ENCODE measurements at places on chromosomes 11 and 22.
A peak's percentile ranks its signal among the peaks of the same experiment; 100 is the strongest.

GRCh38 chr11:4610258-4610935 lies 2.4 kb upstream of the TRIM68 start:
- no peak for DNase-seq

GRCh38 chr11:86152006-86152862 lies 83.3 kb upstream of the PICALM start:
- DNase-seq: no peak

DNA sequence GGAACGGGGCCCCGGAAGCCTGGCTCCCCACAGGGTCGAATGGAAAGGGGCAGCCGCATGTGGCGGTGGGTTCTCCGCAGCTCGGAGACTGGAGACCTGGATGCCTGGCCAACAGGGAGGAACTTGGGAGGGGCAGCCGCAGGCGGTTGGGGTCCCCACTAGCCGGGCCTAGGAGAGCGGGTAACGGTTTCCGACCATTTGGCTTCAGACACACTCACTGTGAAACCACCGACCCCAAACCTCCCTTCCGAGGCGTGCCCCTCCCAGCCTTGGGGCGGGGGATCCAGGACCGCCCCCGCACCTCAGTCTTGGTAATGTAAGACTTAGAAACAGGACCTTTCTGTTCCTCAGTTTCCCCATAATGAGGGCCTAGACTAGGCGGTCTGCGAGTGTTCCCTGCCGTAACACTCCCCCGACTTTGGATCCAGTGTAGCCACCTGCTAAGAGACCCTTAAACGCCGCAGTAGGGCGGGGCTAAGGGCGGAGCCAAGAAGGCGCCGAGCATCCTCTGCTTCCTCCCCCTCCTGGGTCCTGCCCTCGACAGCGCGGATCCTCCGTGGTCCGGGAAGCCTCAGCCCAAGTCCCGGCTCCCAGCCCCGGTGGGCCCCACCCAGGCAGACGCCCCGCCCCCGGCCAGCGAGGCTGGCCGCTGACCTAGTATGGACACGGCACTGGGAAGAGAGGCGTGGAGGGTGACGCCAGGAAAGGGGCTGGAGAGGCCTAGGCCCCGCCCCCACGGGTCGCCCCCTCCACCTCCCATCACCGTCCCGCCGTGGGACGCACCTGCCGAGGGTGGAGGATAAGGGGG lies 1.8 kb upstream of the RASGRP2 start:
- peak; percentile 53 for DNase-seq

GRCh38 chr22:20569059-20570058 lies 61.9 kb downstream of the MED15 start:
- DNase-seq: peak; percentile 14

GRCh38 chr11:10894666-10895065 lies 36.8 kb upstream of the ZBED5 start:
- no peak for DNase-seq

GRCh38 chr11:47183969-47184368 lies 2.3 kb downstream of the PACSIN3 start:
- no peak for DNase-seq

GRCh38 chr11:79198898-79199250 lies 242.0 kb downstream of the TENM4 start:
- no peak for DNase-seq

GRCh38 chr11:10109806-10110205 lies 184.2 kb downstream of the SBF2 start:
- DNase-seq: no peak

DNA sequence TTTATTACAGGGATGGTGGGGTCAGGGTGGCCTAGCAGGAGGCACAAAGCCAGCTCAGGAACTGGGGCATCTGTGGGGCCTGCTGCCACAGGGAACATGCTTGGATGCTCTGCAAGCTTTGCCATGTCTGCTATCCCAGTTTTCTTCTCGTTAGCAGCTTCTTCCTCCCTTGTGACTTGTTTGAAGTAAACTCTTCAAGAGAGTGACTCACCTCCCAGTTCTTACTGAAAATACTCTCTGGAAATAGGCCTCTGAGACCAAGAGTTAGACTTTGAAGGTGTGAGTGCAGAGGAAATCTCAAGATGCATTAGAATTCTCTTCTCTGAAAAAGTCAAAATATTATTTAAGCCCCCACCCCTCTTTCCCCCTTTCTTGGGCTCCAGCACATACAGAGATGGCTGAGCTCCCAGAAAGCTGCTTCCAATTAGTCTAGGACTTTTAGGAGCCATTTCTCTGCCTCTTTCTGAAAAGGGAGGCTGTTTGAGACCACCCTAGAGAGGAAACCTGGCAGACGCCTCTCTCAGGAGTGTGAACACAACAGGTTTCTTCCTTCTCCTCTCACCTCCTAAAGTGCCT lies 15.1 kb downstream of the CWC15 start:
- DNase-seq: no peak

GRCh38 chr11:132610216-132610615 lies 922.1 kb downstream of the OPCML start:
- no peak for DNase-seq

DNA sequence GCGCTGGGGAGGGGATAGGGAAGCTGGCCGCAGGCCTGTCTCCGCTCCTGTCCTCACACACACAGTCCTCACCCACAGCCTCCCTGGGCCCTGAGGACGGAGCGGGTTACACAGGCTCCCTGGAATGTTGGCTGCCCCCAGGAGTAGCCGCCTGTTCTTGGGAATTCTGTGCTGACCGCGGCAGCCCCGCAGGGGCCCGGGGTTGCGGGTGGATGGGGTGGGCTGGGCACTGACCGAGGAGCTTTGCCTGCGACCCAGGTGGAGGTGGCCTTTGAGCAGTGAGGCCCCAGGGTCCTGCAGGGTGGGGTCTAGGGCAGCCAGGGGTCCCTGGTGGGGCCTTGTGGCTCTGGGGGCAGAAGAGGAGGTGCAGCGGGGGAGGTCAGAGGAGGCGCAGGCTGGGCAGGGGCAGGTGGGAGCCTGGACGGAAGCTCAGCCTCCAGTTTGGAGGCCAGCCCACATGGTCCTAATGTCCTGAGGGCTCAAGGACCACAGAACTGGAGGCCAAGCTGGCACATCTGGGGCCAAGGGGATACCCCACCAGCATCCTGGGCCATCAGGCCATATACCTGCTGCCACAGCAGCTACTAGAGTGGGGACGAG lies 6.6 kb upstream of the MRGPRG start:
- DNase-seq: no peak

DNA sequence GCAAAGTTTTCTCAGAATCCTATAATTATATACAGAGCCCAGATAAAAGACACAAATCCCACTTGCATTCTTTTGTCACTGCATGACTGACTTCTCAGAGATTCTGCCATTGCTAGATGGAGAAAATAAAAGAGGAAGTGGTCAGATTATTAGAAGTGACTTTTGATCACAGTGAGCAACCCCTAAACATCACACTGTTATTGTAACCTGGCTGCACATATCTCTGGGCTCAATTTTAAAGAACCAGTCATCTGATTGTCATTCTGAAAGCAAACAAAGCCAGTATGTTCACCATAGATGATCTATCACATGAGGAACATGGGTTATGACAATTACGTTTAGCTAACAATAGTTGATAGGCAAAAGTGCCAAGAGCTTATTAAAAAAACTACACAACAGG lies 47.8 kb downstream of the COPB1 start:
- DNase-seq: no peak

DNA sequence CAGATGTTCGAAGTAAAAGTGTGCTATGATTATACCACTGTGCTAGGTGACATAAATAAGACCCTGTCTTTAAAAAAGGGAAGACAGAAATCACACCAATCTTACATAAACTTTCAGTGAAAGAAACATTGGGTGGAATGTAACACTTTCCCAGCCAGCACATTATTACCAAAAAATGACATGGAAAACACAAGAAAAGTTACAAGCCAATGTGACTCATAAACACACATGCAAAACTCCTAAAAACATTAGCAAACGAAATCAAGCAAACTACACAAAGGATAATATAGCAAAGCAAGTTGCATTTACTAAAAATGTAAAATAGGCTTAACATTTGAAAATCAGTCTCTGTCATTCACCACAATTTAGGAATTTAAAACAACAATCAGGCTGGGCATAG lies 47.0 kb downstream of the SBF2 start:
- DNase-seq: no peak

DNA sequence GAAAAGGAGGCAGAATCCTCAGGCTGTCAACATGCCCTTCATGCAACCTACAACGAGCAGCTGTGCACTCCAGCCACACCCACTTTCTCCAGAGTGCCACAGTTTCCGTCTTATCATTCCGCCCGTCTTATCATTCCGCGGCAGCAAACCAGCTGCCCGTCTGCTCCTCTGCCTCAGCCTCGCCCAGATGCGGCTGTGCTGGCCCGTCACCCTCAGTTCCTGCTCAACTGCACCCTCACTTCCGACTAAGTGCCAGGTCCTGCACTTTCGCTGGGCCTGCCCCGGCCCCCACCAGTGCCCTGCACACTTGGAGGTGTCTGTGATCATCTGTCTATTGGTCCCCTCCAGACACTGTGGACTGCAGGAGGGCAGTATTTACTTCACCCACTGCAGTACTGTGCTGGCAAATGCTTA lies 43.7 kb downstream of the MICAL3 start:
- DNase-seq: no peak

GRCh38 chr22:30893434-30894370 lies 74.9 kb downstream of the MORC2 start:
- no peak for DNase-seq

GRCh38 chr11:71447791-71448256 lies 369 bp downstream of the DHCR7 start:
- peak; percentile 32 for DNase-seq

DNA sequence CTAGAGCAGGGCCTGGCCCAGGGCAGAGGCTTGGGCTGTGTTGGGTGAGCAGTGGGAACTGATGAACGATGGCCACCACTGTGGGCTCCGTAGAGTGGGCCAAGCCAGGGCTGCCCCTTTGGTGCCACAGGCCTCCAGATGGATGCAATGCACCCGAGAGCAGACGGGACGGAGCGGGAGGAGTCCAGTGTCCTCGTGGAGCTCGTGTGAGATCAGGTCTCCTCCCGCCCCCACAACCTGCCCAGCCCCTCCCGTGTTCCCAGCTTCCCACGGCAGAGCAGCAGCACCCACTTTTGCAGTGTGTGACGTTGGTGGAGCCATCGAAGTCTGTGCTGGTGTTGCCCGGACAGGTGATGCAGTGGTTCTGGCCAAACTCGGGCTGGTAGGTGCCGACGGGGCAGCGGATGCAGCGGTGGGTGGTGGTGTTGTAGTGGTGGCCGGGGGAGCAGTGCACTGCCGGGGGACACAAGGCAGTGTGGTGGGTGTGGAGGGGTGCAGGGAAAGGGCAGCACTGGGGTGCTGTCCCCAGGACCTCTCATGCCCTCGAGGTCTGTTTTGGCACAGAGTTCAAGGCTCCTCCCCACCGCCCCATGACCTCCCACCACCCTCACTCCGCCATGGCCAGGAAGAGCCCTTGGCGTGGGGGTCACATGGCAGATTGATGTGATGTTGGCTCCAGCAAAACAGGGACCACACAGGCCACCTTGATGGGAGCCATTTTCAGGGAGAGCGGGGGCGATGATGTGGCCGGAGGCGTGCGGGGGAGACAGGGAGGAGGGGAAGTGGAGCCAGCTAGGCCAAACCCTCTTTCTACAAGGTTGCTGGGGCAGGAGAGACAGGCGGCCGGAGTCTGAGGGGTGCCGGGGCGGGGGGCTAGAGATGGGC lies 23.9 kb upstream of the TTLL12 start:
- DNase-seq: no peak

- DNase-seq: no peak
Measured at GRCh38 chr11:68838572-68838964, 3.1 kb downstream of the CPT1A start.

- DNase-seq: no peak
Measured at GRCh38 chr11:776561-777287, 563 bp downstream of the GATD1 start.

- DNase-seq: no peak
Measured at GRCh38 chr11:103257360-103257759, 148.1 kb downstream of the DYNC2H1 start.

GRCh38 chr11:1026641-1027482 lies 9.7 kb downstream of the MUC6 start:
- DNase-seq: no peak

- DNase-seq: no peak
Measured at GRCh38 chr11:121958971-121959325, 157.1 kb downstream of the BLID start.

DNA sequence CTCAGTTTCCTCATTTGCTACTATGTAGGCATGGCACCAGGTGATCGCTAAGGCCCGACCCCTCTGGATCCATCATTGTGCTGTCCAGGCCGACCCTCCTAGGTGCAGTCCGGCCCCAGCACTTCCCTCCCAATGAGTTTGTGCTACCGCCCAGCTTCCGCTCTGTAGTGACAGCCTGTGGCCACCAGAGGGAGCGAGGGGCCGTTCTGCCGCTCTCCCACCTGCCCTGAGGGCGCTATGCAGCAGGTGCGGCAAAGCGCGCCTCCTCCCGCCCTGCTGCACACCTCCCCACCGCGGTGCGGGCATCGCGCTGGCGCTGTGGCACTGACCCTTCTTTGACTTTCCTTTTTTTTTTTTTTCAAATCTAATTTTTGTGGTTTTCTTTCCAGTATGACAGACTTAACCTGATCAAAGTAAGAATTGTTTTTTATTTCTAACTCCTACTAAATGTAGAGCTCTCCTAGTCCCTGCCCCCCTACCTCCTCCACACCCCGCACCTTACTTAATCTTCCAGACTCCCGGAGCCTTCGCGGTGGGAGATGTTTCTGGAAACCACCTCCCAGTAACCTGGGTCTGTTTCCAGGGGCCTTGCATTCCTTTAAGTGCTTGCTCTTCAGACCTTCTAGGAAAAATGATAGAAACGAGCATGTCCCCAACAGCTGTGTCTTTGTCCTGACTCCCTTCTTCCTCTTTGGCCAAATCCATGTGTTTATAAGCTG lies 73.7 kb downstream of the SCN3B start:
- DNase-seq: peak; percentile 54

GRCh38 chr11:65695459-65696241 lies 16.4 kb upstream of the KAT5 start:
- DNase-seq: no peak

DNA sequence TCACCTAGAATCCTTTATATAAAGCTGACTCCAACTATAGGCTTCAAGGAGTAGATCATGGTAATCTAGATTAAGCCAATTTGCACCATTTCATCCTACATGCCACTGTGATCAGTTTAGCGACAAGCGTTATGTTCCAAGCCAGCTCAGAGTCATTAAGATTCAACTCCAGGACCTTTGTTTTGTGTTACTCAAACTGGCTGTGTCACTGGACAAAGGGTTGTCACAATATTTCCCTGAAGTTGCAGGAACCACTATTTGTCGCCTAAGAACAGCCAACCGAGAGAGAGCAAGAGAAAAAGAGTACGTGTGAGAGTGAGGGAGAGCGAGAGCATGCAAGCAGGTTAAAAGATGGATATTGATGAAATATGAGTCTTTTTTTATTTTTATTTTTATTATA lies 104.8 kb downstream of the USP35 start:
- DNase-seq: no peak

DNA sequence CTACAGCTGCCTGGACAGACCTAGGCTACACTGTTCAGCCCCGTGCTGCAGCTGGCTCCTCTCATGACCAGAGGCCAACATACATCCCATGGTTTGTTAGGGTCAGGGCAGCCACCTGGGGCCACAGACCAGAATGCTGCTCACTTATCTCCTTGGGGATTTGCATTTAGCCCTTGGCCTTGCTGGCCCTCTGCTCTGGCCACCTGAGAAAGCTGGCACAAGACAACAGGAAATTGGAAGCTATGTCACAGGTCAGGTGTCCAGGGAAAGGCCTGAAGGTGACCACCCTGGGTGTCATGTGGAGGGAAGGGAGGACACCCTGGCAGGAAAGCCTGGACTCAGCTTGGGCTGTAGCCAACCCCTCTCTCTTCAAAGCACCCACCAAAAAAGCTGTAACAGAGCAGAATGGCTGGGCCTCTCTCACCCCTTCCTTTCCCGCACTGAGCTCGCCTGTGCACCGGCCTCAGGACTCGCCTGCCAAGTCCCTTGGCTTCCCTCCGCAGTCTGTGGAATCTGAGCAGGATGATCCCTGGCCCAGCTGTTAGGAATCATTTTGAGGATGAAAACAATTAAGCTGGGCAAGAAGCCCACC lies 86.3 kb downstream of the SNX19 start:
- no peak for DNase-seq

All from stimulated activated CD4-positive, alpha-beta T cell treated with anti-CD3 and anti-CD28 coated beads, Interleukin-15, amount 100 ng/mL, for 1 hour (primary cell).